ENCODE measurements at places on chromosomes 5 and 9.

DNA sequence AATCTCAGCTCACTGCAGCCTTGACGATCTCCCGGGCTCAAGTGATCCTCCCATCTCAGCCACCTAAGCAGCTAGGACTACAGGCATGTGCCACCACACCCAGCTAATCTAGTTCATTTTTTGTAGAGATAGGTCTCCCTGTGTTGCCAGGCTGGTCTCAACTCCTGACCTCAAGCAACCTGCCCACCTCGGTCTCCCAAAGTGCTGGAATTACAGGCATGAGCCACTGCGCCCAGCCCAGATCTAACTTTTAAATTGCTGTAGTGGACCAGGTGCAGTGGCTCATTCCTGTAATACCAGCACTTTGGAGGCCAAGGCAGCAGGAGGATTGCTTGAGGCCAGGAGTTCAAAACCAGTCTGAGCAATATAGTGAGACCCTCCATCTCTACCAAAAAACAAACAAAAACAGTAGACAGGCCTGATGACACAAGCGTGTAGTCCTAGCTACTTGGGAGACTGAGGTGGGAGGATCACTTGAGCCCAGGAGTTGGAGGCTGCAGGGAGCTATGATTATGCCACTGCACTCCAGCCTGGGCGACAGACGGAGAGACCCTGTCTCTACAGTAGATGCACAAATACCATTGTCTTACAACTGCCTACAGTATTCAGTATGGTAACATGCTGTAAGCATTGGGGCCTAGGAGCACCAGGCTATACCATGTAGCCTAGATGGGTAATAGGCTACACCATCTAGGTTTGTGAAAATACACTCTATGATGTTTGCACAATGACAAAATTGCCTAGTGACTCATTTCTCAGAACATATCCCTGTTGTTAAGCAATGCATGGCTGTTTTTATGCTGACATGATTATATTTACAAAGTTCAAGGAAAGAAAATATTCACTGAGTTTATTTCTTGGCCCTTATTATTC lies 1.5 kb upstream of the SIT1 start:
- H3K36me3 ChIP-seq: peaks cover 29% of the 10 kb centered on the region
- peak overlapping the region; percentile 92 for H3K4me3 ChIP-seq
- peaks cover 59% of the 10 kb centered on the region for H3K4me1 ChIP-seq
- H3K27me3 ChIP-seq: no peaks in the 10 kb centered on the region
- H3K27ac ChIP-seq: no peak overlapping the region

GRCh38 chr9:129146441-129146941 lies 31.6 kb downstream of the IER5L start:
- H3K36me3 ChIP-seq: peaks cover 16% of the 10 kb centered on the region
- no peaks in the 10 kb centered on the region for H3K27me3 ChIP-seq
- no peak for DNase-seq
- H3K27ac ChIP-seq: no peak overlapping the region
- H3K4me1 ChIP-seq: peaks cover 27% of the 10 kb centered on the region

DNA sequence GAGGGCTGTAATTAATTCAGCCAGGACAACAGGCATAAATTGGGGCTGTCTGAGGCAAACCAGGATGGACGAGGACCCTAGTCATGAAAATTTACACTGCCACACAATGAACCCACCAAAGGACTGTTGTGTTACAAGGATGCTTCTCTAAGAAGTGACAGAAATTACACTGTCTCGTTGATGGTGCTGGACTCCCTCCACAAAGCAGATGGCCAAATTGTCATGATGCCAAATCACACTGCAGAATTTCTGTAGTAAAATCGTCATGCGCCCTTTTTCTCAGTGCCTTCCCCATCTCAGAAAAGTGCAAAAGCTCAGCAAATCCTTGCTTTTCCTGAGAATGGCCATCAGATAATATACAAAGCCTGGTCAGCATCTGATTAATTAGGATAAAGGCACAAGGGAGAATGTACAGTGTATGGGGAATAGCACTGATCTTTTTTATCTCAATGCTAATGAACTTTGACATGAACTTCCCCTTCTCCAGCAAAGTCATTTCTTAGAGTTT lies 545.8 kb downstream of the CSNK1G3 start:
- peaks cover 4% of the 10 kb centered on the region for H3K27me3 ChIP-seq
- no peak overlapping the region for H3K4me3 ChIP-seq
- DNase-seq: no peak
- no peak overlapping the region for H3K27ac ChIP-seq

DNA sequence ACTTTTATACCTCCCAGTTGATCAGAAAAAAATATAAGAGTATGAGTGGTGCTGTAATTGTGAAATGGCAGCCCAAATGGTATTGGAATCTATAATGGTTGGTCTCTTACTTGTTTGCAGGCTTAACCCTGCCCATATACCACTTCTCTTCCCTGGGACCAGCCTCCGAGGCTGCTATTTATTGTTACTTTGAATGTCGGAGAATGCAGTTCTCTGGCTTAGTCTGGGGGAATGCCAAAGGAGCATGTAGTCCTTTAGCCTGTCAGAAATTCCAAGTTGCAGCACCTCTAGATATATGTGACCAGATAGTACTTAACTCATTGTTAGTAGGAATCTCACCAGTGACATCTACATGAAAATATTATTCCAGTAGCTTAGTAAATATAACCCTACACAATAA lies 47.5 kb downstream of the SLC44A1 start:
- DNase-seq: no peak
- no peaks in the 10 kb centered on the region for H3K36me3 ChIP-seq
- H3K4me1 ChIP-seq: peaks cover 14% of the 10 kb centered on the region
- no peak overlapping the region for H3K27ac ChIP-seq
- H3K4me3 ChIP-seq: no peak overlapping the region
- no peaks in the 10 kb centered on the region for H3K27me3 ChIP-seq

- no peaks in the 10 kb centered on the region for H3K36me3 ChIP-seq
- no peak for DNase-seq
- H3K27me3 ChIP-seq: peaks cover 51% of the 10 kb centered on the region
- H3K4me3 ChIP-seq: peak within 1 kb of the TSS; percentile 65
- peaks cover 7% of the 10 kb centered on the region for H3K4me1 ChIP-seq
Measured at GRCh38 chr5:132812781-132813598, at the start of gene SOWAHA. Gene SOWAHA, plus strand, starts transcription at chr5:132813302. Its CDS starts 320 bp downstream, at chr5:132813622.

GRCh38 chr5:137265457-137265856 lies 233.7 kb downstream of the SPOCK1 start:
- no peaks in the 10 kb centered on the region for H3K36me3 ChIP-seq
- H3K27ac ChIP-seq: no peak overlapping the region
- no peak for DNase-seq
- H3K27me3 ChIP-seq: peaks cover 7% of the 10 kb centered on the region

- H3K36me3 ChIP-seq: no peaks in the 10 kb centered on the region
- DNase-seq: no peak
- H3K4me3 ChIP-seq: no peak overlapping the region
- H3K27ac ChIP-seq: no peak overlapping the region
- no peaks in the 10 kb centered on the region for H3K27me3 ChIP-seq
Measured at GRCh38 chr9:119938871-119939270, 569.6 kb upstream of the BRINP1 start.

DNA sequence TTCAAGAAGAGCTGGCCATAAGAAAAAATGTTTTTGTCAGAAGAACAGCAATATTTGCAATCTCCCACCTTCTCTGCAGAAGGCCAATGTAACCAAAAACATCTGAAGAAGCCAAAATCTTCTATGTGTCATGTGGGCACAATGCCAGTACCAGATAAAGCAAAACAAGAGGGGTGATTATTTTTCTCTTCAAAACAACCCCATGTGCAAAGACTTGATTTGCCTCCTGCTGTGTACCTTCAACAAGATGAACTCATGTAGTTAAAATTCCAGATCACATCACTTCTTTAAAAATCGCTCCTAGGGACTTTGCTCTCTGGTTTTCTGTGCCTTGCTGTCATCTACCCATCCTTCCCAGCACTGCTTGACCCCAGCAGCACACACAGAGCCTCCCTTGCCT lies 134.0 kb upstream of the MAP3K1 start:
- H3K4me3 ChIP-seq: no peak overlapping the region
- H3K27me3 ChIP-seq: peaks cover 3% of the 10 kb centered on the region
- H3K36me3 ChIP-seq: peaks cover 9% of the 10 kb centered on the region
- peaks cover 48% of the 10 kb centered on the region for H3K4me1 ChIP-seq

- peaks cover 3% of the 10 kb centered on the region for H3K4me1 ChIP-seq
- H3K4me3 ChIP-seq: no peak overlapping the region
- H3K27me3 ChIP-seq: peaks cover 28% of the 10 kb centered on the region
- H3K27ac ChIP-seq: no peak overlapping the region
Measured at GRCh38 chr9:127307802-127308201, 43.2 kb downstream of the GARNL3 start.

GRCh38 chr5:150172556-150172955 lies 6.0 kb downstream of the CDX1 start:
- H3K4me3 ChIP-seq: no peak overlapping the region
- H3K4me1 ChIP-seq: no peaks in the 10 kb centered on the region
- no peak for DNase-seq

GRCh38 chr9:136941231-136942111 lies 3.1 kb downstream of the FBXW5 start:
- no peak overlapping the region for H3K27ac ChIP-seq
- H3K4me1 ChIP-seq: peaks cover 11% of the 10 kb centered on the region
- no peaks in the 10 kb centered on the region for H3K27me3 ChIP-seq
- no peak for DNase-seq

DNA sequence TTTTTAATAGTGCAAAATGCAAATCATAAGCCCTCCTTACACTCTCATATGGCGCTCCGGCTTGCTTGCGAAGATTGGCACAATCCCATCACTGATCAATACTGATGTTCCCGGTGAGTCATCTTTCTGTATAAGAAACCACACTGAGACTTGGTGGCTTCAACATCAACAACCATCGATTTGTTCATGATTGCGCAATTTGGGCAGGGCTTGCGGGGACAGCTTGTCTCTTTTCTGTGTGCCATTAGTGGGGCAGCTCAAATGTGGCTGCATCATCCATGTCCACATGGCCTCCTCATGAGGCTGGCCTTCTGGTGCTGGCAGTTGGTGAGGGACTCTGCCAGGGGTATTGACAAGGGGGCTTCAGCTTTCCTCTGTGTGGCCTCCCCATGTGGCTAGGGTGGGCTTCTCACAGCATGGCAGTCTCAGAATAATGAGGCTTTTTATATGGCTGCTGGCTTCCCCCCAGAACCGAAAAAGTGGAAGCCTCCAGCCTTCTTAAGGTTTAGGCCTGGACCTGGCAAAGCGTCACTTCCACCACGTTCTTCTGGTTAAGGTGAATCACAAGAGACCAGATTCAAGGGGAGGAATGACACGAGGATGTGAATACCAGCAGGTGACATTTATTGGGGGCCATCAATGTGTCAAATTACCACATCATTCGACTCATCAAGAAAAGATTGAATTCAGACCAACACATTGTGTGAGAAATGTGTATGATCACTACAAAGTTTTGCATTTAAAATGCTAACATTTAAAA lies 79.5 kb upstream of the NFIL3 start:
- peaks cover 18% of the 10 kb centered on the region for H3K27me3 ChIP-seq
- H3K27ac ChIP-seq: no peak overlapping the region
- H3K4me1 ChIP-seq: no peaks in the 10 kb centered on the region
- no peaks in the 10 kb centered on the region for H3K36me3 ChIP-seq
- H3K4me3 ChIP-seq: no peak overlapping the region

- peaks cover 77% of the 10 kb centered on the region for H3K27me3 ChIP-seq
Measured at GRCh38 chr9:98944057-98944733, 488 bp downstream of the COL15A1 start.

GRCh38 chr9:121324316-121324715 lies 45.7 kb downstream of the STOM start:
- no peaks in the 10 kb centered on the region for H3K27me3 ChIP-seq
- DNase-seq: no peak
- peaks cover 5% of the 10 kb centered on the region for H3K36me3 ChIP-seq
- H3K4me1 ChIP-seq: peaks cover 29% of the 10 kb centered on the region

GRCh38 chr9:126791406-126792230 lies 13.2 kb upstream of the ZBTB43 start:
- H3K4me1 ChIP-seq: peaks cover 8% of the 10 kb centered on the region
- no peak overlapping the region for H3K27ac ChIP-seq
- no peaks in the 10 kb centered on the region for H3K36me3 ChIP-seq
- no peak overlapping the region for H3K4me3 ChIP-seq
- peaks cover 37% of the 10 kb centered on the region for H3K27me3 ChIP-seq
- no peak for DNase-seq

DNA sequence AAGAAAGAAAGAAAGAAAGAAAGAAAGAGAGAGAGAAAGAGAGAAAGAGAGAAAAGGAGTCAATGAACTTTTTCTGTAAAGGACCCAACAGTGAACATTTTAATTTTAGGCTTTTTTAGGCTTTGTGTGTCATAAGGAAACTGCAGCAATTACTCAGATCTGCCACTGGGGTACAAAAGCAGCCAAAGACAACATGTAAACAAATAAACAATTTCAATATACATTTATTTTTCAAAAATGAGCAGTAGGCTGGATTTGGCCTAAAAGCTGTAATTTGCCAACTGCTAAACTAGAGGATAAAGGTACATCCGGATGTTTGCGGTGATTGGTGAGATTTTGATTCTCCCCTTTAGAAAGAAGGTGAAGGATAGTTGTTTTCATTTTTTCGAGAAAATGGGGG lies 143.6 kb downstream of the CEMIP2 start:
- H3K27ac ChIP-seq: no peak overlapping the region
- H3K27me3 ChIP-seq: peaks cover 2% of the 10 kb centered on the region
- H3K4me1 ChIP-seq: no peaks in the 10 kb centered on the region
- no peak overlapping the region for H3K4me3 ChIP-seq

GRCh38 chr5:87210076-87210475 lies 57.6 kb upstream of the RASA1 start:
- H3K27ac ChIP-seq: no peak overlapping the region
- H3K4me1 ChIP-seq: peaks cover 7% of the 10 kb centered on the region
- DNase-seq: no peak
- H3K36me3 ChIP-seq: peaks cover 1% of the 10 kb centered on the region

- H3K27ac ChIP-seq: no peak overlapping the region
- no peaks in the 10 kb centered on the region for H3K36me3 ChIP-seq
- DNase-seq: no peak
Measured at GRCh38 chr9:115680231-115680630, 473.4 kb upstream of the PAPPA start.

- H3K36me3 ChIP-seq: no peaks in the 10 kb centered on the region
- no peak overlapping the region for H3K4me3 ChIP-seq
- H3K4me1 ChIP-seq: peaks cover 24% of the 10 kb centered on the region
- H3K27ac ChIP-seq: no peak overlapping the region
Measured at GRCh38 chr5:61279725-61280124, 52.3 kb upstream of the ZSWIM6 start.

GRCh38 chr9:131036529-131037334 lies 27.8 kb downstream of the LAMC3 start:
- H3K4me3 ChIP-seq: no peak overlapping the region
- no peaks in the 10 kb centered on the region for H3K4me1 ChIP-seq
- H3K36me3 ChIP-seq: no peaks in the 10 kb centered on the region
- DNase-seq: no peak
- H3K27ac ChIP-seq: no peak overlapping the region
- H3K27me3 ChIP-seq: no peaks in the 10 kb centered on the region

- no peak for DNase-seq
- no peaks in the 10 kb centered on the region for H3K36me3 ChIP-seq
- no peaks in the 10 kb centered on the region for H3K4me1 ChIP-seq
- H3K4me3 ChIP-seq: no peak overlapping the region
- no peak overlapping the region for H3K27ac ChIP-seq
Measured at GRCh38 chr5:96516631-96517071, 83.6 kb upstream of the PCSK1 start.

- H3K4me1 ChIP-seq: no peaks in the 10 kb centered on the region
- no peak overlapping the region for H3K27ac ChIP-seq
- H3K36me3 ChIP-seq: no peaks in the 10 kb centered on the region
- no peak overlapping the region for H3K4me3 ChIP-seq
- peaks cover 12% of the 10 kb centered on the region for H3K27me3 ChIP-seq
Measured at GRCh38 chr5:66718374-66719002, 122.3 kb downstream of the MAST4 start.

Measured in activated CD4-positive, alpha-beta T cell treated with anti-CD3 and anti-CD28 coated beads, Interleukin-2, amount 10 ng/mL, durations not matched to agents 7 days and 5 days (primary cell).